Natural killer cell treated with Interleukin-12 subunit alpha and Interleukin-12 subunit beta and Interleukin-15 and Interleukin-18, amount 100 ng/mL, for 72 hours (primary cell): ENCODE measurements at places on chromosomes 1 and 21. TPM values are rescaled to one million over a fixed set of nuclear protein-coding genes. Genes with fewer than 3 reads are reported as not detected.

- H3K4me1 ChIP-seq = peaks cover 16% of the 10 kb centered on the region
- no peak overlapping the region for H3K27ac ChIP-seq
- H3K4me3 ChIP-seq = no peak overlapping the region
- peaks cover 31% of the 10 kb centered on the region for H3K36me3 ChIP-seq
- no peaks in the 10 kb centered on the region for H3K27me3 ChIP-seq
- DNase-seq = no peak
Measured at GRCh38 chr1:15934211-15935055, 41.5 kb downstream of the ZBTB17 start.

DNA sequence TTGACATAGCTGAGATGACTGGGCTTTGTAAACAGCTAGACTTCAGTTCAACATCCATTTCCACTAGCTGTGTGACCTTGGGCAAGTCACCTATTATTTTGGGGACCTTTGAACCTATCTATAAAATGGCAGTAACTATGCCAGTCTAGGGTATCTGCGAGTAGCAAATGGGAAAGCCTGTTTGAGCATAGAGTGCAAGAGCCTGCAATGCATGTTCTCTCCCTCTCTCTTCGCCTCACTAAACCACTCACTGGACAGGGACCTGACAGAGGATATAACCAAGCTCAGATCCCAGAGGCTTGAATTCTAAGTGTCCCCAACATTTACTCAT is 39.7 kb downstream of the DPT start:
- H3K4me3 ChIP-seq = no peak overlapping the region
- no peaks in the 10 kb centered on the region for H3K4me1 ChIP-seq

DNA sequence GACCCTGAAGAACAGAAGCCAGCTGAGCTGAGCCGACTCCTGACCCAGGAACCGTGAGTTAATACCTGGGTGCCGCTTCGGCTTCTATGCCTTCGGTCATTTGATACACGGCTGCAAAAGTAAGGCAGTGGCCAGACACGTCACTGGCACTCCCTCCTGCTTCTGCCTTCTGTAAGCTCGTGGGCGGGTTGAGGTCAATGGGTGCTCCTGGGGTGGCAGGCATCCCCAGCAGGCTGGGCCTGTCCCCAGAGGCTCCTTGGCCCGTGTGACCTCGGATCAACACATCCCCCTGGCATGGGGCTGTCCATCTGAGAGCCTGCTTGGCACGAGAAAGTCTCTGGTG is 35.7 kb upstream of the COL6A1 start:
- no peaks in the 10 kb centered on the region for H3K4me1 ChIP-seq
- no peaks in the 10 kb centered on the region for H3K27me3 ChIP-seq
- H3K36me3 ChIP-seq = no peaks in the 10 kb centered on the region
- no peak for DNase-seq
- H3K27ac ChIP-seq = no peak overlapping the region

- peaks cover 5% of the 10 kb centered on the region for H3K4me1 ChIP-seq
- no peak for DNase-seq
- H3K27ac ChIP-seq = peak overlapping the region; percentile 53
Measured at GRCh38 chr1:38173848-38174247, 127.3 kb upstream of the POU3F1 start.

- H3K4me3 ChIP-seq = peak overlapping the region; percentile 61
- peaks cover 20% of the 10 kb centered on the region for H3K36me3 ChIP-seq
- DNase-seq = no peak
- H3K27ac ChIP-seq = peak overlapping the region; percentile 94
Measured at GRCh38 chr21:26833460-26833939, 11.7 kb downstream of the ADAMTS1 start.

The NUF2 gene
- total RNA-seq = 26.7 TPM

DNA sequence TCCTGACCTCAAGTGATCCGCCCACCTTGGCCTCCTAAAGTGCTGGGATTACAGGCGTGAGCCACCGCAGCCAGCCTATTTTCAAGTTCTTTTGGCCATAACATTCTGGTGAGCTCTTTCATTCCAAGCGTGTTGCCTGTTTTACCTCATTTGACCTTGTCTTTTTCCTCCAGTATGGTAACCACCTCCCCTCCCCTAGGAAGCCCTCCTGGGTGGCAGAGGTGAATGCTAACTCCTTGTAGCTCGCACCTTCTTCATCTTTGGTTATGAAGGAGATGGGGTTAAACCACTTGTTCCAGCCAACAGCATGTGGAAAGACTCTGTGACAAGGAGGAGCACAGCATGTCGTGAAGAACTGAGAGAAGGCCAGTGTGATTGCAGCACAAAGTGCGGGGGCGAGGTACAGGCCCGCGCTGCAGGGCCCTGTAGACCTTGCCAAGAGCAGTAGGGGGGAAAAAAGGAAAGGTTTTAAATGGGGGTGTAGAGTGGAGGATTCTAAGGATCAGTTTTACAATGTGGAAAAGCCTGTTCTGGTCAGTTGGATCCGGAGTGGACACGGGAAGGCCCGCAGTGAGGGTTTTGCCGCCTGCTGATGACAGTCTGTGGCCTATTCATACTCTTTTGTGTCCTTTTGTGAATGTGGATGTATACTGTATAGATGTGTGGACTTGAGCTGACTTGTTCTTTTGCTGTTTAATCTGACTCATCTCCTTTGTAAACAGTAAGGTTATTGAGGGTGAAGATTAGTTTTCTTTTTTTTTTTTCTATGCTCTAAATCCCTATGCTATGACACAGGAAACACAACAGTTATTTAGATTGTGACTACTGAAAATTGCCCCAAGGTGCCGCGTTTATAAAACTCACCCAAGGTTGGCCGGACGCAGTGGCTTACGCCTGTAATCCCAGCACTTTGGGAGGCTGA is 7.5 kb upstream of the ZNF436 start:
- H3K36me3 ChIP-seq = no peaks in the 10 kb centered on the region
- no peaks in the 10 kb centered on the region for H3K4me1 ChIP-seq
- H3K27ac ChIP-seq = no peak overlapping the region
- DNase-seq = no peak

- DNase-seq = no peak
- H3K4me3 ChIP-seq = no peak overlapping the region
- no peaks in the 10 kb centered on the region for H3K36me3 ChIP-seq
Measured at GRCh38 chr1:84361796-84362195, 36.5 kb upstream of the DNASE2B start.

GRCh38 chr1:56063461-56063860 is 515.9 kb downstream of the PLPP3 start:
- DNase-seq = no peak
- no peak overlapping the region for H3K4me3 ChIP-seq
- H3K4me1 ChIP-seq = no peaks in the 10 kb centered on the region
- H3K27me3 ChIP-seq = no peaks in the 10 kb centered on the region
- no peak overlapping the region for H3K27ac ChIP-seq

DNA sequence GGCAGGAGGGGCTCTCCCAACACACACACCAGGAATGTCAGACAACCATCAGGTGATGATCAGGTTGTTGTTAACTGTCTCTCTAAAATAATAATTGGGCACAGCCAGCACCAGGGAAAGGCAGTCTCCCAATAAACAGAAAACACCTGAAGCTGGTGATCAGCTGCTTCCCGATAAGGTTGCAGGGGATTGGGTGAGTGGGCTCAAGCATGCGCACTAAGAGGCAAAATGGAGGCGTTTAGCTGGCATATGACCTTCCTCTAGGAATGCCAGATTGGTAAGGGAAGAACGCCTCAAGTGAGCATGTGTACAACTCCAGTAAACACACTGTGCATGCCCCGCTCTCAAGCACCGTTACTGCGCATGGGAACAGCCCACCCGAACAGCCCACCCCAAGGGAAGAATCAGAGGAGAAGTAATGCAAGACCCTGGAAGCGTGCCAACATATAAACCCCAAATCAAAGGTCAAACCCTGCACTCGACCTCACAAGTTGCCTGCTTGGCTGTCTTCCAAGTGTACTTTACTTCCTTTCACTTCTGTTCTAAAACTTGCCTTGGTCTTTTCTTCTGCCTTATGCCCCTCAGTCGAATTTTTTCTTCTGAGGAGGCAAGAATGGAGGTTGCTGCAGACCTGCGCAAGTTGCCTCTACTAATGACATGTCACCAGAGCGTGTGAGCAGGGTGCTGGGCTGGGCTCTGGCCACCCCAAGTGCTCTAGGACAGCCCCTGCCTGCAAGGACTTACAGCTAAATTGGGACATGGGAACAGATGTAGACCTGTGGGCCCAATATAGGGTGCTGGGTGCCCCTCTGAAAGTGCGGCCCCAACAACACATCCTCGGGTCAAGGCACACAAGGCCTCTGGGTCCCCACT is 200.8 kb downstream of the RHOU start:
- H3K27me3 ChIP-seq = peaks cover 7% of the 10 kb centered on the region
- H3K36me3 ChIP-seq = no peaks in the 10 kb centered on the region
- DNase-seq = no peak
- no peak overlapping the region for H3K4me3 ChIP-seq

The KRTAP11-1 gene
- total RNA-seq = not detected

DNA sequence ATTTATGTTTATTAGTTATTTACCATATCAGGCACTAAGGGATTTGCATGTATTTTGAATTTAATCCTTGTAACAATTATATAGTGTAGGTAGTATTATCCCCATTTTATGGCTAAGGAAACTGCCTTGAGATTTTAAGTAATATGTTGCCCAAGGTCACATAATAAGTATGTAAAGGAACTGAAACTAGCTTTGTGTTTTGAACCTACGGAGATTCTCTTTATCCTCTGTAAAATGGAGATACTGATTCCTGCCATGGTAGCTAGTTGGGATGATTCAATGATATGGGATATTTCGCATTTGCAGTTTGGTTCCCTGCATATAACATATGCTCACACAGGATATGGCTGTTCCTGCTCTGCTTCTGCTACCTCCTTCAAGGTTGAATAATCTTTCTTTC is 144.3 kb downstream of the ST6GALNAC3 start:
- H3K27me3 ChIP-seq = peaks cover 4% of the 10 kb centered on the region
- no peaks in the 10 kb centered on the region for H3K4me1 ChIP-seq
- no peak overlapping the region for H3K27ac ChIP-seq
- no peaks in the 10 kb centered on the region for H3K36me3 ChIP-seq

GRCh38 chr1:118335331-118335732 is 150.3 kb upstream of the SPAG17 start:
- H3K27ac ChIP-seq = no peak overlapping the region
- H3K4me1 ChIP-seq = no peaks in the 10 kb centered on the region
- H3K4me3 ChIP-seq = no peak overlapping the region
- no peaks in the 10 kb centered on the region for H3K36me3 ChIP-seq
- H3K27me3 ChIP-seq = no peaks in the 10 kb centered on the region
- DNase-seq = no peak
